ENCODE measurements at places on chromosomes 2 and 18. TPM values are rescaled to one million over a fixed set of nuclear protein-coding genes. Genes with fewer than 3 reads are reported as not detected.

DNA sequence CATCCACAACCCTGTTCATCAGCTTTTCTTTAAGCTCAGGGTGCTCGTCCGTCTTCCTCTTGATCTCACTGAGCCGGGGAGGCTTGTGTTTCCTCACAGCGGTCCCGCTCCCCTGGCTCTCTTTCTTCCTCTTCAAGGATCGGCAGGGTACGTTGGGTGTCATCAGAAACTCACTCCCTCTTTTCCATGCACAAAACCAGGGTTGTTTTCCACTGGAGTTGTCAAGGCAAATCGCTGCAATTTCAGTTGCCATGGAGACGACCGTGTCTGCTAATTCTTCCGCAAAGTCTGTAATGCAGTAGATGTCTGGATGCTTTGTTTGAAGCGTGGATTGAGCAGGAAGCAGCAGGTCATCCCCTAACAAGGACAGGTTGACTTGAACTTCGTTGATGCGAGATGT, 146.4 kb downstream of the DAW1 start:
- peak; percentile 81 for DNase-seq

- no peak for DNase-seq
These were observed 198.9 kb upstream of the RND3 start for GRCh38 chr2:150686391-150686790.

GRCh38 chr18:39911716-39912115, 2043.3 kb upstream of the PIK3C3 start:
- DNase-seq = no peak

DNA sequence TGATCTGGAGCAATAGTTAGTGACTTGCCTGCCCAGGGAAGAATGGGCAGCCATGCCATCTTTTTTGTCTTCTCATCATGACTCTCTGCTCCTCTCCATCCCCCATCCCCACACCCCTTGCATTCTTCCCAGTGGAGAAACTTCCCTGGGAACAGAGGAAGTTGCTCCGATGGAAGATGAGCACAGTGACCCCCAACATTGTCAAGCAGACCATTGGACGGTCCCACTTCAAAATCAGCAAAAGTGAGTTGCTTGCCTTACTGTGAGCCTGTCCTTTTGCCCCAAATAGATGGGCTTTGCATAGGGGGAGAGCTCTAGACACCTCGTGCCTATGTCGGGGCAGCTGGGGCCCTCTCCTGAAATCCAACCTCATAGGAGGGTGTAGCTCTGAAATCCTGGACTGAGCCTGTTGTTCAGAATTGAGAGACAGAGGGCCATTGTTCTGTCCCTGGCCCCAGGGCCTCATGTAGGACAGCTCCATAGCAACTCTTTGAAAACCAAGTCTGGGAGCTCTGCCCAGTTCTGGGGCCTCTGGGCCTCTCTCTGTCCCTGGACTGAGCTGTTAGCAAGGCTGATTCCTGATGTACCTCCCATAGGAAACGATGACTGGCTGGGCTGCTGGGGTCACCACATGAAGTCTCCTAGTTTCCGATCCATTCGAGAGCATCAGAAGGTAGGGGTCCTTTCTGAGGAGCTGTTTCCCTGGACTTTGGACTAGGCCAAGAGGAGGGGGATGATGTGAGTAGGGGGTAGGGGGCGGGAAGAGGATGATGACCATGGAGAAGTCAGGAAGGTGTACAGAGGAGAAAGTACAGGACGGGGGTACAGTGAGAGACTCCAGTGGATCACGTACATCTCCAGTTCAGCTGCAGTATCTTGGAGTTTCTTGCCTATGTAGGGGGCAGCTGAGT, 35.2 kb downstream of the TTLL4 start:
- DNase-seq = peak; percentile 62

DNA sequence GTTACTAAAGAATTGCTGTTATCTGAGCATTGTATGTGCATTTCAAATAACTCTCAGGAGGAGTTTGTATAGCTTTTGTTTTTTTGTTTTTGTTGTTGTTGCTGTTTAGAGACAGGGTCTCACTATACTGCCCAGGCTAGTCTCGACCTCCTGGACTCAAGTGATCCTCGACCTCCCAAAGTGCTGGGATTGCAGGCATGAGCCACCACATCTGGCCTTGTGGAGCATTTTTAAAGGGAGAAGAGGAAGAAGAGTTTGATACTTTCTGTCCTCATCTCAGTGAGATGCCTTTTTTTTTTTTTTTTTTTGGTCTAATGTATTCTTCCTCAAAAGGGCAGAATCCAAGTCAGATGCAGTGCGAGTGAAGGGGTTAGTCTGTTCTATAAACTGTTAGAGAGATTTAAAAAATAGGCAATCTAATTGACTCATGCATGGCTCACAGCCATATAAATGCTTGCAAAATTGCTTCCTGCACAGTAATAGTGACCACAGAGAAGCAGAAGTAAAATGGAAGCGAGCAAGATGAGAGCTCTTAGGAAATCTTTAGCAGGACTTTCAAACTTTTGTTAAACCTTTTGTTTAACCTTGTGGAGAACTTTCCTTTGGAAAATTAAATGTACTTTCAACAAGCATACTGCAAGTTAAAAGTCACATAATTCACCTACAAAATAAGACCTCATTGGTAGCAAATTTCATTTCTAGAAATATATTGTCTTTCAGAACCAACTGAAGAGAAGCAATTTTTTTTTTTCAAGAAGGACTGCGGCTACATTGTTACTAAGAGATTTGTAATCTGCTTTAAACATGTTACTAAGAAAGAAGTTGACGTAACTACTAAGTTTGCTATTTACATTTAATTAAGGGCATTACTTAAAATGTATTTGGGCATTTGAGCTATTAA, 52.3 kb upstream of the ROCK1 start:
- DNase-seq = no peak

DNA sequence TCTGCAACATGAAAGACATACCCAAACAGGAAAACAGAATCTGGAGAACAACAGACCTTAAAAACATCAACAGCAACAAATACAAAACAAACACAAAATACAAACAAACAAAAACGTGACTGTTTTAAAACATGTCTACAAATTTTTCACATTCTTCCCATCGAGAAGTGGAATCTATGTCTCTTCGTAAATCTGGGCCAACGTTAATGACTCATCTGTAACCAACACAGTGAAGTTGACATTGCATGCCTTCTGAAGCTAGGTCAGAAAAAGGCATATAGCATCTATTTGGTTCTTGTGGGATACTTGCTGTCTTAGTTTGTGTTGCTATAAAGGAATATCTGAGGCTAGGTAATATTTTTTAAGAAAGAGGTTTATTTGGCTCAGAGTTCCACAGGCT, 269.0 kb upstream of the FBXO11 start:
- no peak for DNase-seq

DNA sequence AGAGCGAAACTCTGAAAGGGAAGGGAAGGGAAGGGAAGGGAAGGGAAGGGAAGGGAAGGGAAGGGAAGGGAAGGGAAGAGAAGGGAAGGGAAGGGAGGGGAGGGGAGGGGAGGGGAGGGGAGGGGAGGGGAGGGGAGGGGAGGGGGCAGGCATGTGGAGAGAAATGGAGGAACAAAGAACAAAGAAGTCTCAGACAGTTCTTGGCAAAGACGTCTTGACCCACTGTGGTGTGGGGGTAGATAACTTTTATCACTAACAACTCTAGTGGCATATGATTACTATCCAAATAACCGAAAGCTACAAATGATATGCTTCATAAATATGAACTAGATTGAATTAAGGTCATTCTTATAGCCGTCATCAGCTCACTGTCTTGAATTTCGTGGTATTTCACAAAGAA, 3.2 kb downstream of the UPP2 start:
- DNase-seq = no peak

CABYR gene
- 30.3 TPM for polyA plus RNA-seq

All from spinal cord (tissue), 10 donors.